ENCODE measurements at places on chromosomes 16 and 17. TPM values are rescaled to one million over a fixed set of nuclear protein-coding genes. Genes with fewer than 3 reads are reported as not detected.

Gene KRT33A
- total RNA-seq, result not detected

Gene TOX3
- total RNA-seq, result not detected

Gene EXOC3L1
- total RNA-seq, result 2.2 TPM

Gene ELP5
- total RNA-seq, result 42.3 TPM

Gene PRDM7
- total RNA-seq, result not detected

Gene CMTM1
- 2.9 TPM for total RNA-seq

Gene RIPOR1
- total RNA-seq, result 45.7 TPM

Gene KRTAP17-1
- not detected for total RNA-seq

Gene DPEP2
- not detected for total RNA-seq

Gene C1QL1
- 0.20 TPM for total RNA-seq

Gene KCNG4
- not detected for total RNA-seq

Gene KLHL11
- 24.7 TPM for total RNA-seq

Gene RECQL5
- 12.0 TPM for total RNA-seq

Gene GP1BA
- not detected for total RNA-seq

Gene HSPB9
- total RNA-seq, result not detected
